ENCODE measurements at places on chromosomes 11 and 22. TPM values are rescaled to one million over a fixed set of nuclear protein-coding genes. Genes with fewer than 3 reads are reported as not detected.

GRCh38 chr11:65538915-65539743 is 14.2 kb downstream of the SCYL1 start:
- no peak for DNase-seq

- no peak for DNase-seq
Observed at GRCh38 chr11:80980227-80980626, 1539.4 kb upstream of the TENM4 start.

DNA sequence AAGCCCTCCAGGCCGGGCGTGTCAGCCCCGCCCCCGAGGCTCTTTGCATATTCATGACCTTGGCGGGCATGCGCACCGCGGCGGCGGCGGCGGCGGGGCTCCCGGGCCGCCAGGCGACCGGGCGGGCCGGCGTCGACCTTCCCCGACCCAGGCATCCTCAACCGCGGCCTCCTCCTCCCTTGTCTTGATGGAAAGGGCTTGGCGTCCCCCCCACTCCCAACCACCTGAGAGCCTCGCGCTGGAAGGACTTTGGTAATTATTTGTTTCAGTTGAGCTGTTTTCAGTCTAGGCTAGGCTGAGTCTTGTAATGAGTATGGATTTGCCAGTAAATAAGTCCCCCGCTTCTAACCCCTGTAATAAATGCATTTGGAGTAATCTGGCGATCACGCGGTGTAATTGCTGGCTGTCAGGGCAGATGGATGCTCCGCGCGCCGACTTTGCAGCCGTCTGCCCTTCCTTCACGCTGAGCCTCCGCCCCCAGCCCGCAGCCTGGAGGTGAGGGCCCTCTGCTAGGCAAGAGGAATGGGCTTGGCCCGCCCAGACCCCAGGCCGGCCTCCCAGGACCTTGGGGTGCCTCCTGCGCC is 25.2 kb downstream of the FLRT1 start:
- no peak for DNase-seq

MFRP gene
- not detected for total RNA-seq
